ENCODE measurements at places on chromosomes 6 and 20.
A peak's percentile ranks its signal among the peaks of the same experiment; 100 is the strongest.

GRCh38 chr6:8738951-8739350, 303.6 kb upstream of the SLC35B3 start:
- no peak overlapping the region for H3K27ac ChIP-seq
- no peak for DNase-seq
- no peaks in the 10 kb centered on the region for H3K27me3 ChIP-seq
- peaks cover 8% of the 10 kb centered on the region for H3K4me1 ChIP-seq
- H3K4me3 ChIP-seq = no peak overlapping the region

- peak overlapping the region; percentile 49 for H3K27ac ChIP-seq
- no peaks in the 10 kb centered on the region for H3K36me3 ChIP-seq
- H3K27me3 ChIP-seq = peaks cover 10% of the 10 kb centered on the region
Measured at GRCh38 chr20:44450903-44451450, 24.7 kb upstream of the TTPAL start.

DNA sequence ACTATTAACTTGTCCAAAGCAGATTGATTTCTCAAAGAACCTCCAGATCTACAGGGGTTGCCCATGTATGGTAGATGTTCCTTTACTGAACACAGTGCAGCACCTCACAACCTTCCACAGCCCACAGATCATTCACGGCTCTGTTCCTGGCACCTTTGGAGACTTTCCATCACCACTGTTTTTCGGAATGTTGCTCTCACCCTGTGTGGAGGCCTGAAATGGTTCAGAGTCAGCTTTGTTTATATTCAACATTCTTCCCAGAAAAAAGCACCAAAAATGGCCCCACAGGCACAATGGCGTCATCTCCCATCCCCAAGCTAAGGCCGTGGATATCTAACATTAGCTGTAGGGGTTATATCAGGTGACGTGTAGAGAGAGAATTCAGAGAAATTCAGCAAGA, 74.7 kb downstream of the DHX35 start:
- no peak overlapping the region for H3K4me3 ChIP-seq
- H3K36me3 ChIP-seq = peaks cover 9% of the 10 kb centered on the region
- H3K27ac ChIP-seq = no peak overlapping the region
- no peaks in the 10 kb centered on the region for H3K27me3 ChIP-seq
- H3K4me1 ChIP-seq = no peaks in the 10 kb centered on the region

DNA sequence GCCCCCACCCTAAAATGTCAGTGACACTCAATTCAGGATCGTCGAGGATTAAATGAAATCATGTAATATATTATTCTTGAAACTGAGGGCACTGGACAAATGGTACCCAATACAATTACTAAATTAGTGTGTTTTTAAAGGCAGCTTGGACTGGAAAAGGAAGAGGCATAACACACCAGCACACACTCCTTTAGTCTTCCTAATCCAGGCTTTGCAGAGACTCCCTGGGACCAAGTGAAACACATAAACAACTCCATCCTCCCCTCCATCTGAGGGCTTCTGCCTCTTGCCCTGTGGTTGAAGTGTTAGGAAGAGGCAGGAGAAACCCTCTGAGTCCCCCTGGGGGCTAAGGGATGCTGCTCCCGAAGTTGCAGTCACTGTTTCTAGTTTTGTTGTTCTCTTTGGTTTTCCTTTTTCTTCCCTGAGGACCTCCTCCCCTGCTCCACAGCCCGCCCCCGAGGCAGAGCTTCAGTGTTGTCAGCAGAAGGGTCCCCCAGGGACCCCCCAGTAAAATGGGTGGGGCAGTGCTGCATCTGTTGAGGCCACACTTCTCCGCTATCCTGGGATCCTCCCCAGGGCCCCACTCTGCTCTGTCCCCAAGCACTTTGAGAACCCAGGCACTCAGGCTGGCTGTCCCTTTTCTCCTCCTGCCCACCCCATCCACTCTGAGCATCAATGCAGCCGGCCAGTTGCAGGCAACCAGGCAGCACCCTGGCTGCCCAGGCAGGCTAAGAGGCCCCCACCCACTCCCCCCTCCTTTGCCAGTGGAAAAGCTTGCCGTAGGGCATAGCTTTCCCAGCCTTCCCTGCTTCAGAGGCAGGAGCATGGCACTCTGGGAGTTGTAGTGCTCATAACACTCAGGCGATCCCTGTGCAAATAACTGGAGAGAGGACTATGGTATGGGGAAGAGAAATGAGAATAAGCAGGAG, 5.9 kb downstream of the TMEM63B start:
- H3K4me3 ChIP-seq = no peak overlapping the region
- peaks cover 11% of the 10 kb centered on the region for H3K4me1 ChIP-seq
- DNase-seq = no peak
- H3K27me3 ChIP-seq = no peaks in the 10 kb centered on the region

- peaks cover 8% of the 10 kb centered on the region for H3K4me1 ChIP-seq
- no peak overlapping the region for H3K27ac ChIP-seq
- H3K4me3 ChIP-seq = no peak overlapping the region
Measured at GRCh38 chr6:35040398-35040797, 100.7 kb downstream of the TCP11 start.

DNA sequence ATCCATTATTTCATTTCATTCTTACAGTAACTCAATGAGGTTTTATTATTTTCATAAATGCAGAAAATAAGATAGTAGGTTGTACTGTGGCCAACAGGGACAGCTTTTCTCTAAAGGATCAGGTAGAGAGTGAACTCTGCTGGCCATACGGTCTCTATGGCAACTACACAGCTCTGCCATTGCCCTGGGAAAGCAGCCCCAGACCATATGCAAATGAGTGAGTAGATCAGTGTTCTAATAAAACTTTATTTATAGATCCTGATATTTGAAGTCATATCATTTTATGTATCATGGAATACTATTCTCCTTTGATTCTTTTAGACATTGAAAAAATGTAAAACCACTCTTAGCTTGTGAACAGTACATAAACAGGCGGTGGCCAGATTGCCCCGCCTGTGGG, 192.5 kb upstream of the RREB1 start:
- DNase-seq = no peak
- H3K4me1 ChIP-seq = peaks cover 17% of the 10 kb centered on the region
- H3K36me3 ChIP-seq = no peaks in the 10 kb centered on the region
- peaks cover under 1% of the 10 kb centered on the region for H3K27me3 ChIP-seq
- peak overlapping the region; percentile 75 for H3K4me3 ChIP-seq

DNA sequence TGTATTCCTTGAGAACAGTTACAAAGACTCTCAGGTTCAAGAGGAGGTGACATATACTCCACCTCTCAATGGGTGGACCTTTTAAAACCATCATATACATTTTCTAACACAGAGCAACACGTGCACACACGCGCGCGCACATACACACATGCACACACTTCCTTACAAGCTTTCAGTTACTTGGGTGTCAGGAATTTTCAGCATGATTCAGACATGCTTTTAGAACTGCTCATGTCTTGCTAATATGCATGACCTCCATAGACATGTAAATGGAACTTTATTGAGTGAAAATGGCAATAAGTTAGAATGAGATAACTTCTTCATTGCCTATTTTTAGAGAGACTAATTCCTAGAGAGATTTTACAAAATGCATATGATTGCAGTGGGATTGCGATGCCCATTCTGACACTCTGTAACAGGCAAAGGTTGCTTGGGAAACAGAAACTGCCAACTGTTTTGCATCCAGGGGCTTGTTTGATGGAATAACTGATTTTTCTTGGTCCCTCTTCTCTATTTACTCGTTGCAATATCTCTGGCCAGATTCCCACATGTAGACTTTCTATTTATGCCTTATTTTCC, 531.4 kb upstream of the RNF217 start:
- H3K27ac ChIP-seq = no peak overlapping the region
- DNase-seq = no peak
- no peaks in the 10 kb centered on the region for H3K36me3 ChIP-seq
- no peak overlapping the region for H3K4me3 ChIP-seq
- H3K4me1 ChIP-seq = no peaks in the 10 kb centered on the region

- no peaks in the 10 kb centered on the region for H3K27me3 ChIP-seq
- H3K4me1 ChIP-seq = peaks cover 87% of the 10 kb centered on the region
- H3K27ac ChIP-seq = peak overlapping the region; percentile 38
- no peak overlapping the region for H3K4me3 ChIP-seq
- no peaks in the 10 kb centered on the region for H3K36me3 ChIP-seq
Measured at GRCh38 chr6:156970595-156971112, 193.5 kb downstream of the ARID1B start.

DNA sequence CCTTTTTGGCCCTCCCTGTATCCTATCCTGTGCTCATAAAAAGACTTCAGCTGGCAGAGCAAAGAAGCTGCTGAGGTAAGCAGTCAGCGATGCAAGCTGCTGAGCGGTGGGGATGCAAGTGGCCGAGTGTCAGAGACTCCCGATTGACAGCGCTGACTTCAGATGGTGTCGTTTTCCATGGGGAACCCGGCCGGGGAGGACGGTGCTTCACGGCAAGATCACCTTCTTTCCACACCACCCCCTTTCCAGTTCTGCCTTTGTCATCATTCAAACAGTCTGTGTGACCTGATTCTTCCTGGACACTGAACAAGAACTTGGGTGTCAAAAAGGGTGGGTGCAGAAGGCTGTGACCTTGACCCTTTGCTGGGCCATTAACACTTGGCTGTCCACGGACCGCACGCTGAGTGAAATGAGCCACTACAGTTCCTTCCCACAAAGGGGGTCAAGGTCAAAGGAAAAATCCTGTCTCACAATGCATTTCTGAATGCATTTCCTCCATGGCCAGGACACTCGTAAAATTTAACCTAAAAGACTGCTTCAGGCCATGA, 52.9 kb upstream of the UNC93A start:
- no peak overlapping the region for H3K27ac ChIP-seq
- H3K4me3 ChIP-seq = no peak overlapping the region
- H3K36me3 ChIP-seq = no peaks in the 10 kb centered on the region
- H3K4me1 ChIP-seq = no peaks in the 10 kb centered on the region
- no peak for DNase-seq

DNA sequence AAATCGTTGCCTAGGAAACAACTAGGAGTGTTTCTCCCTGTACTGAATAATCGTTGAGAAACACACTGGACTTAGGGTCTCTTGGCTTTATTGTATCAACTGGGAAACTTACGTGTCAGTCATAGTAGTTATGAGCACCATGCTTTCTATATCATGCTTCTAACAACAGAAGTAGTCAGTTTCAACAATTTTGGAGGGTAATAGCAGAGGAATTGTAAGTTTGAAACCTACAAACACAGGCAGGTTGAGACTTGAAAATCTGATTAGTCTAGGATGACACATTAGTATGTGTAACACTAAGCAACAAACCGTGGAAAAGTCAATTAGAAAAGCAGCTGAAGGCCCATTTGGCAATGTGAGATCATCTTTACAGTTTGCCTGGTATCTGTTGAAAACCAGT, 43.9 kb upstream of the FABP7 start:
- H3K4me1 ChIP-seq = no peaks in the 10 kb centered on the region
- H3K27me3 ChIP-seq = peaks cover 11% of the 10 kb centered on the region
- H3K27ac ChIP-seq = no peak overlapping the region
- no peaks in the 10 kb centered on the region for H3K36me3 ChIP-seq
- no peak overlapping the region for H3K4me3 ChIP-seq

- H3K27ac ChIP-seq = no peak overlapping the region
- no peaks in the 10 kb centered on the region for H3K36me3 ChIP-seq
- no peak for DNase-seq
- H3K4me3 ChIP-seq = no peak overlapping the region
- peaks cover 6% of the 10 kb centered on the region for H3K27me3 ChIP-seq
Measured at GRCh38 chr6:51976374-51976773, 111.0 kb downstream of the PKHD1 start.

- H3K27ac ChIP-seq = no peak overlapping the region
- no peak overlapping the region for H3K4me3 ChIP-seq
- DNase-seq = no peak
Measured at GRCh38 chr6:118963003-118963402, 28.0 kb upstream of the MCM9 start.

- peaks cover 4% of the 10 kb centered on the region for H3K4me1 ChIP-seq
- DNase-seq = no peak
- H3K27ac ChIP-seq = no peak overlapping the region
- no peaks in the 10 kb centered on the region for H3K27me3 ChIP-seq
Measured at GRCh38 chr20:23867152-23867776, 12.3 kb downstream of the CST5 start.

- no peak for DNase-seq
- no peak overlapping the region for H3K4me3 ChIP-seq
- H3K27ac ChIP-seq = peak overlapping the region; percentile 59
- no peaks in the 10 kb centered on the region for H3K27me3 ChIP-seq
Measured at GRCh38 chr6:30889921-30890645, 5.8 kb downstream of the DDR1 start.

GRCh38 chr6:143198312-143198711, 137.6 kb downstream of the AIG1 start:
- H3K27me3 ChIP-seq = no peaks in the 10 kb centered on the region
- peaks cover under 1% of the 10 kb centered on the region for H3K36me3 ChIP-seq
- H3K4me1 ChIP-seq = no peaks in the 10 kb centered on the region

DNA sequence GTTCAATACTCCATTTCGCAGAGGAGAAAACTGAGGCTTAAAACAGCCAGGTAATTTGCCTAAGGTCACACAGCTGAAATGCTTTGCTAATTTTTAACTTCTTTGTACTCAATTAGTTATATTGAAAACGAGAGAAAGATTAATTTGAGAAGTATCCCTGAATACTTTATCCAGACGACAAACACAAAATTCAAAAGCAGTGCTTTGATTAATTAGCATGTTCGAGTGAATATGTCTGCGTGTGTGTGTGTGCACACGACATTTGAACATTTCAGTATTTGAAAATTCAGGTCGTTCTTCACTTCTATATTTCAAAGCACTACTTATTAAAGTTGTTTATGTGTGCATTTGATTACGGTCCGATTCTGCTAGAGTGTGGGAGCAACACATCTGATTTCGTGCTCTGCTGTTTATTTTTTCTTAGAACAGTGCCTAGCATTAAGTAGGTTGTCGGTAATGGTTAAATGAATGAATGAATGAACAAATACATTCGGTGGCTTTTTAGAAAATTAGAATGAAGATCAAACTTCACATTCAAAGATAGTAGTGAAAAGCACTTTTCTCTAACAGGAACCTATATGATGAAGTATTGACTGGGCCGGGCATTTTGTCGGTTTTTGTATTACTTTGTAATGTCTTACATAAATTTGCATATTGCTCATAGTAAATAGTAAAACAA, 36.9 kb upstream of the SYNCRIP start:
- no peak for DNase-seq
- H3K4me3 ChIP-seq = peak overlapping the region; percentile 100
- H3K27ac ChIP-seq = no peak overlapping the region
- peaks cover 27% of the 10 kb centered on the region for H3K4me1 ChIP-seq

DNA sequence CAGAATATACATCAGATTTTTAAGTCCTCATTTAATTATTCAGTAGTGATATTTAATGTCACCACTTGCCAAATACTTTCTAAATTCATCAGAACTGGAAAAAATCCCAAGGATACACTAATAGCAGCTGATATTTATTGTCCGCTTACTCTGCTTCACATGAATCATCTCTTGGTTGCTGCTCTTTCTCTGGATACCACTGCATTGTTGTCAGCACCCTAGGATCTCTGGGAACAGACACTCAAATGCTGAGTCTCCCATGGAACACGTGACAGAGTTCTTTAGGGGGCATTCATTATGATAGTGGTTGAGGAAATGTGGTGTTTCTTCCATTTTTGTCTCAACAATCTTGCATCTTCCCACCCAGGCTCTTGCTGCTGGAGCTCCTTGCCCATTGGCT, 318.0 kb downstream of the RFPL4B start:
- H3K27ac ChIP-seq = no peak overlapping the region
- no peaks in the 10 kb centered on the region for H3K36me3 ChIP-seq
- no peak overlapping the region for H3K4me3 ChIP-seq
- H3K4me1 ChIP-seq = no peaks in the 10 kb centered on the region
- H3K27me3 ChIP-seq = no peaks in the 10 kb centered on the region

Measured in naive B cell (primary cell).